GM12864 (cell line): ENCODE measurements at places on chromosomes 7 and 10.

GRCh38 chr7:55174456-55174855, 155.6 kb downstream of the EGFR start:
- DNase-seq = no peak

DNA sequence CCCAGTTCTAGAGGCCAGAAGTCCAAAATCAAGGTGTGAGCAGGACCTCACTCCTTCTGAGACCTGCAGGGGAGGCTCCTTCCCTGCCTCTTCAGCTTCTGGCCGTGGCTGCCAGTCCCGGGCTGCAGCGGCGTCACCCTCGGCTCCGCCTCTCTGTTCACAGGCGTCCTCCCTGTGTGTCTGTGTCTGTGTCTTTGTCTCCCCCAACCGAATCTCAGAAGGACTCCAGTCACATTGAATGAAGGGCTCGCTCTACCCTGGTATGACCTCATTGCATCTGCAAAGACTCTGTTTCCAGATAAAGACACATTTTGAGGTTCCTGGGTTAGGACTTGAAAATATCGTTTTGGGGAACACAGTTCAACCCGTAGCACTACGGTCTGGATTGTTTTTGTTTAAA, 33.1 kb upstream of the GALNT11 start:
- DNase-seq = no peak

DNA sequence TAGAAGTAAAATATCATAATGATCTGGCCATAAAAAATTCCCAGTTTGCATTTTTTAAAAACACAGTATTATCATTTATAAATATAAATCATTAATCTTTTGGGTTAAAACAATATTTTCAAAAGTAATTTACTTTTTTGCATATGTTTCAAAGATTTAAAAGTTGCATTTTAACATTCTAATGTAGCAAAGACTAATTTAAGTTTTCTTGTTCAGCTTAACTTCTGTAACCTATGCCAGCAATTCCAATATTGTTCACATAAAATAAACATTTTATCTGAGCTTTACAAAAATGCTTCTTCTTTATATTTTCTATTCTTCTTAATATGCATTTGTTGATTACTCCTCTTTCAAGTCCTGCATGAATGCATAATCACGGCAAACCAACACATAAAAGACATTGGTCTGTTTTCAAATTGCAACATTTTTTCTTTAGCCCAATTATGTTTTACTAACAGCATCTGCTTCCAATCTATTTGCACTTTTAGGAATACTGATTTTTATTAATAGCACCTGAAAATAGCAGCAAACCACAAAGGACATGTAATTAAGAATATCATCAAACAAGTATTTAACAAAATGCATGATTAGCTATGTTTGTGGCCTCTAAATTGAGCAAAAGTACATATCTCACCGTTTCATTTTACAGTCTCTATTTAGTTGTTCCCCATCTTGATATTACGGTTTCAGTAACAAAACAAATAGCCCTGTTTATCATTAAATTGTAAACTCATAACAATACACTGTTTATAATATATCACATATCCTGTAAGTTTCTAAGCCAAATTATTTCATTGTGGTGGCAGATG, 286.9 kb upstream of the NFE2L3 start:
- no peak for DNase-seq

- DNase-seq = peak; percentile 7
Observed at GRCh38 chr10:27285093-27285492, 44.5 kb upstream of the ACBD5 start.

- peak; percentile 39 for DNase-seq
Observed at GRCh38 chr10:111996103-111996502, 187.5 kb downstream of the GPAM start.

DNA sequence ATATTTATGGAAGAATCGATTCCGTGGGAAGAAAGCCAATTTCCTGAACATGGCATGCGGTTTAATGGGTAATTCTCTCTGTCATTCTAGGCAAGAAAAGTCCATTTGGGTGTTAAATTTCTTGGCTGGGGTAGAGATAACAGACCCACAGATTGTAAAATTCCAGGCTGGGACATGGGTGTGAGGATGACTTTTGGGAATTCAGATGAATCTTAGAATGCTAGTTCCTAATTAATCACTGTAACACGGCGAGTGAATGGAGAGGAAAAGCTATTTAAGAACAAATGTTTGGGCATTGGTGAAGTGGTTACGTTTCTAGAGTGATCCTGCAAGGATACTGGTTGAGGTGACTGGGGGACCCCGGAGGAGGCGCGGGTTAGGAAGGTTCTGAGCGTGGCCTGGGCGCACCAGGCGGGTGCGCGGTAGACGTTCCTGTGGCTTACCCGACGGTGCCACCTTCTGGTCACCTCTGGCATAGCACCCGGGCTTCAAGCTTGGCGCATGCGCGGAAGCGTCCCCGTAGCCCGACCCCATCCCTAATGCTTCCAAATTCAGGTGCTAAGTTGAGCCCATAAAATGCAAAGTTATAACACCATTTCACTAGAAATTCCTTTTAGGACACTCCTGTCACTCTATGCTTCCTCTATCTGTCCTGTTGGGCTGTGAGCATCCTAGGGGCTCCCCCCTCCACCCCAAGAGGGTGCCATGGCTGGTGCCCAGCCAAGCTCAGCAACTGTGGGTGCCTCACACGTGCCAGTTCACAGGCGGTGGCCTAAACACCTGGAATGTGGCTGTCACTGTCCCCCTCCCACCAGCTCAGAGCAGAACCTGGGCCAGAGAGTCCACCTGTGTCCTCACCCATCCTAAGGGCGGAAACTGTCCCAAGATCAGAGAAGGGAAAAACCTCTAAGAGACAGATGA, 104.4 kb downstream of the PTPRE start:
- no peak for DNase-seq

DNA sequence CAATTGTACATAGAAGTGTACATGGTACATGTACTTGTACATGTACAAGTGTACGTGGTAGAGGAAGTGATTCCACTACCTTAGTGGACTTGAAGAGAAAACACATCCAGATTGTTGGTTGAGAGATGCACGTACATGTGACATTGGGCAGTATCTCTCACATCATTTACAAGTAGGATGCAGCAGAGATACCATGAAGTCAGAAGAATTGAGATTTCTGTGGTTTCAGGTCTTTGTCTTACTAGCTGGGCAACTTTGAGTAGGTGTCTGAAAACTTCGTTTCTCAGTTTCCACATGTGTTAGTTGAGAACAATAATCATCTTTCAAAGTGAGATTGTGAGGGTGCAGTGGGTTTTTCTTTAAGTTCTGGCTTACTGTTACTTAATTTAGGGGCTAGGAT, 21.5 kb downstream of the CLDN12 start:
- DNase-seq = peak; percentile 51

- DNase-seq = no peak
Observed at GRCh38 chr7:24769851-24770250, 12.6 kb upstream of the GSDME start.

DNA sequence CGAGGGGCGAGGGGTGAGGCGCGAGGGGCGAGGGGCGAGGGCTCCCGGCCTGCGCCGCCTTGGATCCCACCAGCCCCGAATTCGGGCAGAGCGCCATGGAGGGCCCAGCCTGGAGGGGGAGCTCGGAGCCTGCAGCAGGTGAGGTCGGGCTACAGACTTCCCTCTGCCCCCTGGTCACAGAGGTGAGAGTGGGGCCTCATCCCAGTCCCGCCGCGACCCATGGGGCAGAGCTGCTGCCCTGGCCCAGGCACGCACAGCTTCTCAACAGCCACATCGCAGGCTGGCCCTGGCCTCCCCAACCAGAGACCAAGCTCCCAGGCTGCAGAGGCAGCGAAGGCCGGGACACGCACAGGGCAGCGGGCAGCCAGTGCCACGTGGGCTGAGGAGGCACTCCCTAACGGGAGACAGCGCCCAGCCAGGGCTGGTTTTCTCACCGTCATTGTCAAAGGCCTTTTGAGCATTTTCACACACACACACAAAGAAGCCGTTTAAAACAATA, 191.8 kb downstream of the PTPRN2 start:
- no peak for DNase-seq

DNA sequence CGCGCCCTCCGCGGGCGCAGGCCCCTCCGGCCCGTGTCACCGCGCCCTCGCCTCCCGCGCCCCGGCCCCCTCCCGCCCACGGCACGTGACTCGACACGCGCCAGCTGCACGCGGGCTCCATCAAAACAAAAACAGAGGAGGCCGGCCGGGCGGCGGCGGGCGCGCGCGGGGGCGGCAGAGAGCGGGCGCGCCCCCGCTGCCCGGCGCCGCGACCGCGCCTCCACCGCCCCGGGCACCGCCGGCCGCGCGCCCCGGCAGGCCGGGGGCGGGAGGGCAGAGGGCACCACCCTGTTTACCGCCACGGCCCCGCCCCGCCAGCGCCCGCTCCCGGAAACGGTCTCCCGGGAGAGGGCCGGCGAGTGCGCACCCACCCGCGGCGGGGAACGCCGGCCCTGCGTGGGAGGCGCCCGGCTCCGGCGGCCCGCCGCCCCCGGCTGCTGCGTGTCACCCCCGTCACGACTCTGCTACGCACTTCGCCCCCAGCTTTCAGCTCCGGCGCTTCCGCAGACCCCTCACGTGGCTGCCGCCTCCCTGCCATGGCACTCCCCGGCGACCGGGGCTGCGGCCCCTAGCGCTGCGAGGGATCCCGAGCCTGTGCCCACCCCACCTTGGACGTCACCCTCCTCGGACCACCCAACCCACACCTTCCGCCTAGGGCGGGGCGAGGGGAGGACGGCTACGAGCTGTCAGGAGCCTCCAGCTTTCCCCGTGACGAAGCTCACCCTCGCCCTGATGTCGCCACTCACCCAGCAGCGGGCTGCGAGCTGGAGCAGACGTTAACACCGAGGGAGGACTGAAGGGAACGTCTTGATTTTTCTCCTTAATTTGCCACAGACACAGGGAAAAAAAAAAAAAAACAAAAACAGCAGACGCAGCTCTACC, 221.6 kb upstream of the MKLN1 start:
- DNase-seq = no peak

- DNase-seq = no peak
Observed at GRCh38 chr10:88467835-88468485, 115.2 kb downstream of the RNLS start.

- no peak for DNase-seq
Observed at GRCh38 chr10:126661841-126662515, 8.5 kb downstream of the C10orf90 start.

- no peak for DNase-seq
Observed at GRCh38 chr7:28191751-28192150, 11.2 kb upstream of the JAZF1 start.

DNA sequence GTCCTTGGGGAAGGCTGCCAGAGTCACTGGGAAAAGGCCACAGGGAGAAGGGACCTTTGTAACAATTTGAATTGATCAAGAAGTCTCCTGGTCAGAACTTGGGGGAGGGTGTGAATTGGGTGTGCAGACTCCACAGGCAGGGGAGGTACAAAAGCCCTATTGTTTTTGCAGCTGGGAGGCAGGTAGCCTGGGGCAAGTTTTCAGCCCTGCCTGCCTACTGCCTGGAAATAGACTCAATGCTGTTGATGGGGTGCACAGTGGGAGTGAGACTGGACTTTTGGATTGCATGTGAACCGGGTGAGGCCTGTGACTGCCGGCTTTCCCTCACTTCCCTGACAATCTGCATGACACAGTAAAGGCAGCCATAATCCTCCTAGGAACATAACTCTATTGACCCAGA, 947.0 kb downstream of the REEP3 start:
- DNase-seq = no peak

DNA sequence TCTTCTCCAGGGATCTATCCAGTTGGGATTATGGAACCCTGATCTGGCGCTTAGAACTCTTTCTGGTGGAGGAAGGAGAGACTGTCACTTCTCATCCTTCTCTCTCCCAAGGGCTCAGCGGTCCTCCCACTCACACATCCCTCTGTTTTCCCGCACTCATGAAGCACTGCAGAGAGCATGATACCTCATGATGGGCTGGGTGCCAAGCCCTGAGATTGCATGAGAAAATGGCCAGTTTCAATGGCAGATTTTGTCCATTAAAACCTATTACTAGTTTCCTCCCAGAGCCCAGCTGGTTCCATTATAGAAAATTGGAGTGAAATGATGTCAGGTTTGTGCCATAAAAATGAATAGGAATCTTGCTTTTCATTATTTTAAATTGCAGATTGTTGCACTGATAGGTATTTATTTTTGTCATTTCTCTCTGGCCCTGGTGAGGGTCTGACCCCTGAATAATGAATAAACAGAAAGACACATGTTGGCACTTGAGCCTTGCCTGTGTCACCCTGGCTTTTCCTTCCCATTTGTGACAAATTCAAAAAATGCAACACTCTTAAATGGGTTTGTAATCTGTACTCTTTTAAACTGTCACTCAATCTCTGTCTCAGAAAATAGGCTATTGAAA, 1151.1 kb downstream of the TYW1 start:
- no peak for DNase-seq

- no peak for DNase-seq
Observed at GRCh38 chr7:45601094-45601493, 26.9 kb downstream of the ADCY1 start.

DNA sequence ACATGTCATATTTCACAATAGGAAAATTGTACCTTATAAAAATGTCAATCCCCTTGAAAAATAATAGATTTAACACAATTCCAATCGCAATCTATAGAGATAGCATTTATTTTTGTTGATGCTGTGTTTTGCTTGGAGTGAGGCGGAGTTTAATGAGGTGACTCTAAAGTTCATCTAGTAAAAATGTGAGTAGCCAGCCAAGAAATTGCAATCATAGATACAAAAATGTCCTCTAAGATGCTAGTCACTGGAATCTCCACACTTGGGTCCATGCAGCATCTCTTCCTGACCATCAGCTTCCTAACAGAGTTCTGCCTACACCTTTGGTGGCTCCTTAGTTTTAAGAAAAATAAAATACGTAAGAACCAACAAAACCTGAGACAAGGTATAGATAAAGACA, 44.9 kb downstream of the GLI3 start:
- no peak for DNase-seq

DNA sequence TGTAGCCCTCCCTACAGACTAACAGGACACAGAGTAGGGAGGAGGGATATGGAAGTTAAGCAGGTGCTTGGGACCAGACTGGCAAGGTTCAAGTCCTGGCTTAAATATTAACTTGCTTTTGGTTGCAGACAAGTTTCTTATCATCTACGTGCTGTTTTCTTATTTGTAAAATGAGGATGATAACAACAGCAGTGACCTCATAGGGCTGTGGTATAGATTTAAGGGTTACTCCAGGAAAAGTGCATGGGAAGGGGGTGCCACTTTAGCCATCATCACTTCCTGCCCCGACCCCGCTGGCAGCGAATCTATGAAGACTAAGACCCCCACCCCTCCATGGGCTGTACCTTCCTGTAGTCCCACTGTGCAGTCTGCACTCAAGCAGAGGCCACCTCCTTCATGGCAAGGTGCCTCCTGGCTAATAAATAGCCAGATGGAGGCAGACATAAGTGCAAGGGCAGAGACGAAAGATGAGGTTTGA, 250.2 kb downstream of the COBL start:
- DNase-seq = no peak

DNA sequence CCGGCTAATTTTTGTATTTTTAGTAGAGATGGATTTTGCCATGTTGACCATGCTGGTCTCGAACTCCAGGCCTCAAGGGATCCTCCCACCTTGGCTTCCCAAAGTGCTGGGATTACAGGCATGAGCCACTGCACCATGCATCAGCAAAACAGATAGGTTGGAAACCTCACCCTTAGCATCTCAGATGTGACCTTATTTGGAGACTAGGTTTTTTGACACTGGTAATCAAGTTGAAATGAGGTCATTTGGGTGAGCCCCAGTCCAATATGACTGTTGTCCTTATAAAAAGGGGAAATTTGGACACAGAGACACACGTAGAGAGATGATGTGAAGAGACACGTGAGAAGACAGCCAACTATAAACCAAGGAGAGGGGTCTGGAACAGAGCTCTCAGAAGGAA, 42.5 kb upstream of the TPST1 start:
- DNase-seq = no peak
